ENCODE measurements at places on chromosomes 6 and 20. TPM values are rescaled to one million over a fixed set of nuclear protein-coding genes. Genes with fewer than 3 reads are reported as not detected.

DNA sequence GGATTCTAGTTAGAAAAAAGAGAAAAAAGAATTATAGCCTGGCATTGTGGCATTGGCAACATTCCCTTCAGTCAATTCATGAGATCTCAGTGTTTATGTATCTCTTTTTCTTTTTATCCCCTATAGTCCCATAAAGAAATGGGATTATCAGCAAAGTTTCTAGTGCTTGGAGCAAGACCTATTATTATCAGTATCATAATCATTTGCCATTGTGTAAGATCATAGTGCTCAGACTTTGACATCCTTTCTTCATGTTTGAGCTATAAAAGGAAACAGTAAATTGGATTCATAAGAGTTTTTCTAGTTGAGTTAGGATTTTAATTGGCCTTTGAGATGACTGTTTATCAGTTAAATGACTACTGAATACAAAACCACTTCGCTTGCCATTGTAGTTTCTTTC lies 295.6 kb downstream of the GRIK2 start:
- H3K4me1 ChIP-seq, result no peaks in the 10 kb centered on the region
- H3K27me3 ChIP-seq, result no peaks in the 10 kb centered on the region
- no peaks in the 10 kb centered on the region for H3K36me3 ChIP-seq
- no peak overlapping the region for H3K4me3 ChIP-seq
- H3K27ac ChIP-seq, result no peak overlapping the region

DNA sequence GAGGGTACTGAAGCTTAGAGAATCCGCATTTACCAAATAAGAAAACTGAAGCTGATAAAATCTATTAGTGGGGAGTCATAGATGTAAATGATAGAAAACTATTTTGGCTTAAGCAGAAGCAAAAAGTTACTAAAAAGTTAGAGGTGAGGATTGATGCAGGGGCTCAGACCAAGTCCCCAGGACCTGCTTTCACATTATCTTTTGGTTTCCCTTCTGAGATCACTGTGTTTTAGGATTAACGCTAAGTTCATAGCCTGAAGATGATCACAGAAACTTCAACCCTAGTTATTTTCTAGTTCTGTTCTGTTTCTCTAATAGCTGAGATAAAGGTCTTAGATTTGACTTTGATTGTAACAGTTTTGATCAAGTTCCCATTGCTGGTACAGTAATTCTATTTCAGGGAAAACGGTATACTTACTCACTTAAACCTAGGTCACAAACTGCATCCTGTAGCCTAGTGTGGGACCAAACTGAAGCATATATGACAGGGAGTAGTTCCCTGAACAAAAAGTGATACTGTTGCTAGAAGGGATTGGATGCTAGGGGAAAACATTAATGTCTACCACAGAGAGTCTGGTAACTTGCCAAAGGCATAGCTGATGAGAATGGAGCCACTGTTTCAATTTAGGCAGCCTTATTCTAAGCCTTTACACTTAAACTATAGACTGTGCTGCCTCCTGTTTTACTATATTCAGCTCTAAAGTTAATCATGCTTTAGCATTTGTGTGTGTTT lies 13.1 kb downstream of the CYB5R4 start:
- H3K27me3 ChIP-seq, result no peaks in the 10 kb centered on the region
- no peak overlapping the region for H3K27ac ChIP-seq
- no peak for DNase-seq
- H3K4me3 ChIP-seq, result no peak overlapping the region
- H3K36me3 ChIP-seq, result peaks cover 17% of the 10 kb centered on the region

DNA sequence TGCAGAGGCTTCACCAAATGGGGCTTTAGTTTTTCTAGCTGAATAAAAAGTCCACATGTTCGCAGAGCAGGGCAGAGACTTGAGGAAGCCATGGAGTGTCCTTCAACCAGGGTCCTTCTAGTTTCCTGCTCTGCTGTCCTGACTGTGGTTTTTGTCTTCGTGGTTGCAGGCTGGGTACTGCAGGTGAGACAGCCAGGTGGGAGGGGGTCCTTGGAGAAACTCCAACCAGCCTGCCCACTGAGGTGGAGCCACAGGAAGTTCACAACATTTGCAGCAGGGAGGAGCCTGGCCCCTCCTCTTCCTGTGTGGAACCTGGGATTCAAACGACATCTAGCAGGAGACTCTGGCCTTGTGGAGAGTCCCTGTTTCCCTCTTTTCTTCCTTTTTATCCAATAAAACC lies 68.8 kb upstream of the MYLIP start:
- no peaks in the 10 kb centered on the region for H3K36me3 ChIP-seq
- no peaks in the 10 kb centered on the region for H3K4me1 ChIP-seq
- no peak overlapping the region for H3K27ac ChIP-seq
- no peak for DNase-seq
- H3K27me3 ChIP-seq, result no peaks in the 10 kb centered on the region

DNA sequence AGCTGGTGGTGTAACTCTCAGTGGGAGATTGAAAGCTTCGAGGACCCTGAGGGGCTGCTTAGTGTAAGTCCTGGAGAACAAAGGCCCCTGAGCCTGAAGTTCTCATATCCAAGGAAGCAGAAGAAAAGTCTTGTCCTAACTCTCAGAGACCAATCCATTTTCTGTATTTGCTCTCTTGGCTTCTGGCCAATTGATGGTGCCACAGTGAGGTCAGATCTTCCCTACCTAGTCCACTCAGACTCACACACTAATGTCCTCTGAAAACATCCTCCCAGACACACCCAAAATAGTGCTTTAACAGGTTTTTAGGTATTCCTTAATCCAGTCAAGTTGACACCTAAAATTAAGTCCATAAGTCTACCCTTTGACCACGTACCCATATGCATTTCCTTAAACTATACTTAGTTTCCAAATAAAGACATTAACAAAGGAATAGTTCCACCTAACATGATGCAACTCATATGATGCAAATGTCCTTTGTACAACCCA lies 29.4 kb downstream of the ZNF292 start:
- H3K4me1 ChIP-seq, result peaks cover 62% of the 10 kb centered on the region
- peaks cover 33% of the 10 kb centered on the region for H3K36me3 ChIP-seq
- H3K27ac ChIP-seq, result peak overlapping the region; percentile 23
- H3K27me3 ChIP-seq, result no peaks in the 10 kb centered on the region

The HLA-DRA gene
- total RNA-seq, result 39.3 TPM

The ZKSCAN4 gene
- total RNA-seq, result 4.8 TPM

All from activated T-helper 1 cell treated with anti-CD3 and anti-CD28 coated beads, Interleukin-12 subunit alpha, Interleukin-12 subunit beta, Interleukin-2, Interleukin-4 antibody, amounts not matched to agents 30 ng/mL and 10 ng/mL and 1 ng/mL, durations not matched to agents 14 hours and 24 hours and 36 hours (primary cell).